ENCODE measurements at places on chromosomes 1 and 21.

- no peak for DNase-seq
Measured at GRCh38 chr1:108826081-108826635, 30.7 kb downstream of the AKNAD1 start.

DNA sequence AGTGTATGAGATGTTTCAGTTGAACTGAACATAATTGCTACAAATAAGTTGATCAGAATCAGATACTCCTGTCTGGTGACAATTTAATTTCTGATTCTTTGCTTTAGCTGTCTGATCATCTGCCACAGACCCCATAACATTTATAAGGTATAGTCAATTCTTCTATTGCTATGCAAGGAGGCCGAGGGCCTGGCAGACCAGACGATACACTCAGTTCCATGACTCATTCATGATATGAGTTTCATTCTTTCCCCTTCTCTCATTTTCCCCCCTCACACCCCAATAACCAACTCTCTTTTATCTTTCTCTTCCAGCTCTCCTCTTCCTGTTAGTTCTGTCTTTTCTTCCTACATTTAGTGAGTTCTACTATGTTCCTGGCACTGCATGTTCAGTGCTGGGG lies 236.8 kb downstream of the PAPPA2 start:
- no peak for DNase-seq

- DNase-seq = no peak
Measured at GRCh38 chr1:33972676-33973395, 109.0 kb downstream of the HMGB4 start.

DNA sequence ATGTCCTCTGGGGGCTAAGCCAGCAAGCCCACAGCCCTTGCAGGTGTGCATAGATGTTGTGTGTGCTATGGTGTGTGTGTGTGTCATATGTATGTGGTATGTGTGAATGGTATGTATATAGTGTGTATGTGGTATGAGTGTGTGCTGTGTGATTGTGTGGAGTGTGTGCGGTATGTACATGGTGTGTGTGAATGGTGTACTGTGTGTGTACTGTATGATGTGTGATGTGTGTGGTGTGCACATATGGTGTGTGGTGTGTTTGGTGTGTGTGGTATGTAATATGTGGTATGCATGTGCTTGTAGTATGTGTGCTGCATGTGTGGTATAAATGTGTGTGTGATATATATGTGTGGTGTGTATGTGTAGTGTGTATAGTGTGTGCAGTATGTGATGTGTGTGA lies 107.0 kb downstream of the CAPN8 start:
- no peak for DNase-seq

GRCh38 chr1:81114191-81114590 lies 686.5 kb upstream of the ADGRL2 start:
- no peak for DNase-seq

DNA sequence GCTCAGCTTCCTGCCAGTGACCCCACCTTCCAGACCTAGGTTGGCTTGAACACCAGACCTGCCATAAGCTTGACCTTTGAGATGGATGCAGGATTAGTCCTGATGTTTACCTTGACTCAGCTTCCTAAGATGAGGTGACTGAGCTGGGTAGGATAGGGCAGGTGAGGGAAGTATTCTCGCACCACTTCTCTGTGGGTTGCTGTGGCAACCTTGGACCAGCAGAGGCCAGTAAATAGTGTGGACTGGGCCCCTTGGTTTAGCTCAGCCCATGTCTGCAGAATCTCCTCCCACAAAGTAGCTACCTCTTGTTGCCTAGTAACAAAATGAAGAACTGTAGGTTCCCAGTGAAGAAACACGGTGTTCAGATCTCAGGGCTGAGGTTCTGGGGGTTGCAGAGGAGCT lies 8.4 kb downstream of the RPS6KA1 start:
- DNase-seq = no peak

DNA sequence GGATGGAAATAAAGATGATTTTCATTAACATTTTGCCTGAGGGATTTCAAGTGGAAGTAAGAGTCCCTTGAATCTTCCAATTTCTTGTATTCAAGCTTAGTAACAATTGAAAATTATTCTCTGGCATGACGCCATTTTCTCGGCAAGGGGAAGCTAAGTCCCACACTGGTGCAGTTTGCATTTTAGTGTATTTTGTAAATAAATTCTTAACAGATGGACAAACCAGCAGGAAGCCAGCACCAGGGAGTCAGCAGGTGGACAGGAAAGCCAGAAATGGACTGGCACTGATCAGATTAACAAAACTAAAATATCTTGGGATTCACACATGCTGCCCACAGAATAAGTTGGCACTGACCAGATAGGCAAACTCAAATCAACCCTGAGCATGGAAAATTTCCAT lies 311.3 kb downstream of the LRRIQ3 start:
- no peak for DNase-seq

GRCh38 chr1:6448749-6449631 lies 17.0 kb downstream of the TNFRSF25 start:
- DNase-seq = no peak

DNA sequence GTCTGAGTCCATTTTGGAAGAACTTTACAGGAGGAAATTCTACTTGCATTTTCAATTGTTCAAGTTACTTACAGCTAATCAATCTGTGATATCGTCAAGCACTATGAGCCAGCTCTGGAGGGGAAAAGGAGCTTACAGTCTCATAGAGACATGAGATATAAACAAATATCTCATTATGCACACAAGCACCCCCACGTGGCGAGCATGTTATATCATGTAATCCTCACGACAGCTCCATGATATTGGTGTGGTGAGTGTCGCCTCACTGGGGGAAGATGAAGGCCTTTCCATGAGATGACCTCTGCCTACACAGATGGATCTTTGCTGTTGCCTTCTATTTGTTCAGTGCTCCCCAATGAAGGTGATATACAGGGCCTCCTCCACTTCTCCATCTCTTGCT lies 34.6 kb downstream of the TNR start:
- no peak for DNase-seq

- DNase-seq = no peak
Measured at GRCh38 chr1:114025609-114026401, 46.5 kb downstream of the OLFML3 start.

GRCh38 chr1:12372761-12373160 lies 142.9 kb downstream of the VPS13D start:
- DNase-seq = no peak

DNA sequence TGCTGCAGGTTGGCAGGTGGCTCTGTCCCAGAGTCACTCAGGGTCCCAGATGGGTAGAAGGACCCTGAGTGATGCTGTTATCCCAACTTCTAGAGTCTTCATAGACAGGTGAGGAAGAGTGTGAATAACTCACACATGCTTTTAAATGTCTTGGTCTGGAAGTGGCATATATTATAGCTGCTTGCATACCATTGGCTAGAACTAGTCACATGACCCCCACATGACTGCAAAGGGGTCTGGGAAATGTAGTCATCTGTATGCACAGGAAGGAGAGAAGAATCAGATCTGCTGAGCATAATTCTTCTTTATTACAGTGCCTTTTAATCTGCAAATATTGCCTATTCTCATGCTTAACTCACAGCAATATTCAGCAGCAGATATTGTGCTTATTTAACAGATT lies 28.2 kb upstream of the KLHDC7A start:
- DNase-seq = no peak

DNA sequence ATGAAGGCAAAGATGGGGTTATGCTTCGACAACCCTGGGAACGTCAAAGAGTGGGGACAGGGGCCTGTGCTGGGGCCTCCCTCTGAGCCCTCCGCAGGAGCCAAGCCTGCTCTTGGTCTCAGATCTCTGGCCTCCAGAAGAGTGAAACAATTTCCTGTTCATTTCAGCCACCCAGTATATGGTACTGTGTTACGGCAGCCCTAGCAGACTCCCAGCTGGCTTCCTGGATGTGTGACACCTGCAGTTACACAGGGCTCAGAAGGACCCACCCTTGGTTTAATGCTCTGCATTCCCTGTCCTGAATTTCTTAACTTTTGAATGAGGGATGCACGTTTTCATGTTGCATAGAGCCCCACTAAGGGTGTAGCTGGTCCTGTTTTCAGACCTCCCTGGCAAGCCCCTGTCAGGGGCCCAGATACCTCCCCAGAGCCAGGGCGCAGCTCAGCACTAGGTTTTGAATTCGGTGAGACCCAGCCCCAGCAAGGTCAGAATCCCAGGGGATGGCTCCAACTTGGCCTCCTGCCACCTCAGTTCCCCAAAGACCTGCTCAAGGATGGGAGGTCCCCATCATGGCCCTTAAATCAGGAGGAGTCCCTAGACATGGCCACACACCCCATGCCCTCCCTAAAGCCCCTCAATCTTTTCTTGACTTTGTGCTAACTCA lies 79.0 kb upstream of the IFFO2 start:
- no peak for DNase-seq

GRCh38 chr21:31064803-31065202 lies 26.5 kb upstream of the KRTAP19-8 start:
- no peak for DNase-seq

GRCh38 chr1:175399795-175400194 lies 207.2 kb upstream of the KIAA0040 start:
- no peak for DNase-seq

- no peak for DNase-seq
Measured at GRCh38 chr1:245872475-245872874, 634.6 kb downstream of the SMYD3 start.

GRCh38 chr21:38813143-38813542 lies 7.4 kb downstream of the ETS2 start:
- DNase-seq = no peak

GRCh38 chr1:85575363-85575995 lies 5.1 kb upstream of the CCN1 start:
- DNase-seq = no peak

- no peak for DNase-seq
Measured at GRCh38 chr1:202834771-202835547, 24.2 kb downstream of the PCAT6 start.

GRCh38 chr1:175390081-175390481 lies 197.5 kb upstream of the KIAA0040 start:
- DNase-seq = no peak

DNA sequence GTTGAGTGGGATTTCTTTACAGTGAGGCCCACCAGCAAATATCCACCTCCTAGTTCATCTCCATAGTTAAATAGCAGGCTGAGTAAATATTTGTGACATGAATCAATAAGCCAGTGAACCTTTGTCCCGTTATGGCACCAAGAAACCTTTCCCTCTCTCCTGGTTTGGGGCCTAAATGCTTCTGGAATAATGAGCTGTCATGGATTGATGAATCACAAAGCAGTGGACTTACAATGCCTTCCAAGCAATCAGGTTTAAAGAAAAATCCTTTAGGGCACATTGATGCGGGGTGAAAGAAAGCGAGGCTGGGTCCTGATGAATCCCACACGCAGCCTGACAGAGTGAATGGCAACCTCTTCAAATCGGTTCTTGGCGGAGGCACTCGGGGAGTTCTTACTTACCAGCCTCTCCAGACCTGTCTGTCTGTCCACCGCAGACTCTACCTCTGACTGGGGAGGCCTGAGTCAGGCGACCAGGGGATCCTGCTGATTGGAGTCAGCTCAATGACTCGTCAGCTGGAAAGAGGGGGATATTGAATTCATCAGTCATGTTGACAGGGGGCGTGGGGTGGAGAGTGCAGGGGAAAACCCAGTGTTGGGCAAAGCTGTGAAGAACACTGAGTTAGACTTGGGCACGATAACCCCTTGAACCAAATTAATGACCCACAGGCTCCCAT lies 247.3 kb downstream of the PLPP3 start:
- no peak for DNase-seq
